Hindlimb muscle (tissue), 1 donor: ENCODE measurements at places on chromosomes 7 and 10.

GRCh38 chr10:43863270-43863669, 214.6 kb upstream of the ZNF32 start:
- no peak for DNase-seq

- no peak for DNase-seq
These were observed 287.7 kb downstream of the NRG3 start for GRCh38 chr10:82162549-82163195.

DNA sequence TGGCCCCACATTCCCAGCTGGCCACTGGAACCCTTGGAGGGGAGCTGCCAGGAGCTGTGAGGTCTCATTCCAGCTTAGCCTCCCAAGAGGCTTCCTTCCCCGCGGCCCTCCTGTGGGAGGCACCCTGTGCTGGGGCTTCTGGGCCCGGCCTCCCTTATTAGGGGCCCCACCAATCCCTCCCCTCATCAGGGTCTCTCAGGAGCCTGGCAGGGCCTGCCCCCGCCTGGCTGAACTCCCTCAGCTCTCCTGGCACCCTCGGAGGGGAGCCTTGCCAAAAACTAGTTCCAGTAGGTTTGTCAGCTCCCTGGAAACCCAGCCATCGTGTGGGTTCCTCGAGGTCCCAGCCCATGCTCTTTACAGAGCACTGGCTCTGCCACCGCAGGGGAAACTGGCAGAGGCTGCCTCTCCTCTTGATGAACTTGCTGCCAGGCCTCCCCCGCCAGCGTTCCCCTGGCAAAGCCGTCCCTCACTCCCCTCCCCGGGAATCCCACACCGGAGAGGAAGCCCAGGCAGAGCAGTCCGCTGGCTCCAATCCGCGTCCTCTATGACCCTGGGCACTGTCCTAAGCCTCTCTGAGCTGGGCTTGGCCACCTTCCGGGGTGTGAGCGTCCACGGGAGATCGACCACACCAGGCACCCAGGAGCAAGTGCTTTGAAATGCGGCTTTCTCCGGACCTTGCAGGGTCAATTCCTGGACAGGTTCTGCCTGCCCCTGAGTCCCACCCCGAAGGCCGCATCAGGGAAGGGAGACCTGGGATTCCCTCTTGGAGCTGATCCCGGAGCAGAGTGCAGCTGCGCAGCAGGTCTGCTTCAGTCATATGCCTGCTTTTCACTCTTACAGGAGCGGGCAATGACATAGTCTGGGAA, 139.8 kb downstream of the ARHGAP22 start:
- peak; percentile 54 for DNase-seq

- no peak for DNase-seq
These were observed 14.6 kb downstream of the SHTN1 start for GRCh38 chr10:116990276-116990800.

DNA sequence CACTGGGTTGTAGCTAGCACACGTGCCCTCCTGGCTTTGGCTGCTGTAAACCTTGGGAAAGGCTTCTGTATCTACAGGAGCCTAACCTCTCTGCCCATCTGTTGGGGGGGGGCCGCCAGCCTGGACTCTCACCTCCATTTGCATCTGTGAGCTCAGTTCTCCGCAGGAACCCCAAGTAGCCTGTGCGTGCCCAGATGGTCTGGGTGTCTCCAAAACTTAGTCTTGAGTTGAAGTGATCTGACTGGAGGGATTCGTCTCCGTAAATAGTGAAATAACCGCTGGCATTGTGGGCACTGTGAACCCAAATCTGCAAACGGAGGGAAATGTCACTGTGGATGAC, 147.9 kb downstream of the ZMYND11 start:
- DNase-seq, result no peak

DNA sequence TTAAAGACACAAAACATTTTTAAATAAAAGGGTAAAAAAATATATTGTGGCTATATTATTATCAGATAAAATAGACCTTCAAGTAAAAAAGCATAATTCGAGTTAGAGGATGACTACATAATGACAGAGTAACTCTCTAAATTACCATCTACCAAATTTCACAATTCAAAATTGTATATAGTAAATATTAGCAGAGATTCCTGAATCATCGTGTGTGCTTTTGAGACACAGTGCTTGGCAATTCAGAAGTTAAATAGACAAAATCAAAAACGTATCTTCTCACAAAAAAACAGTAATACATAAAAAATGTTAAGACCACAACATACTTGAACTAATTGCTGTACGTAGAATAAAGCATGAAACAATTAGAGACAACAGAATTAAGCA, 110.4 kb downstream of the AHR start:
- no peak for DNase-seq

DNA sequence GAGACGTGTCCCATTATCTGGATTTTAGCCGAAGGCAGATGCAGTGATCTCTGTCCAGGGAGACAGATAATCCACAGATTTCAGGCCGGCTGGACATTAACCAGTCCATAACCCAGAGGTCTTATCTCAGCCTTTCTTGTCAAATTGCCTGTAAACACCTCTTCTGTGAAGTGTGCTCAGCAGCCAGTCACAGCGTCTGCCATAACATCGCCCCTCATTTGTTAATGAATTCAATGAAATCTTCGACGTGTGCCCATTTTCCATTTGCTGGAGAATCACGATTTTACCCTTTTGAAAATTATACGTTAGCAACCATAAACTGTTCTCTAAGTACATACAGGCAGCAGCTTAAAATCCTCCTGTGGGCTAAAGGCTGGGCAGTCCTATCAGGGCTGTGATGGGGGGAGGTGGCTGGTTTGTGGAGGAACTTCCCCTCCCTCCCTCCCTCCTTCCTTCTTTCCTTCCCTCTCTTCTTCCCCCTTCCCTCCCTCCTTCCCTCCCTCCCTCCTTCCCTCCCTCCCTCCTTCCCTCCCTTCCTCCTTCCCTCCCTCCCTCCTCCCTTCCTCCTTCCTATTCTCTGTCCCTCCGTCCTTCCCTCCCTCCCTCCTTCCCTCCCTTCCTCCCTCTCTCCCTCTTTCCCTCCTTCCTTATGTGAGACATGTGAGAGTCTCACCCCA, 26.6 kb upstream of the FAM20C start:
- DNase-seq, result no peak
